ENCODE measurements at places on chromosomes 7 and 10.
A peak's percentile ranks its signal among the peaks of the same experiment; 100 is the strongest.

- no peak for DNase-seq
Observed at GRCh38 chr10:63107943-63108437, 25.1 kb upstream of the NRBF2 start.

GRCh38 chr10:63583397-63583796 lies 62.2 kb downstream of the REEP3 start:
- DNase-seq = no peak

GRCh38 chr10:529468-530230 lies 159.8 kb downstream of the DIP2C start:
- peak; percentile 28 for DNase-seq

GRCh38 chr7:96026611-96027010 lies 254.3 kb downstream of the DYNC1I1 start:
- no peak for DNase-seq

DNA sequence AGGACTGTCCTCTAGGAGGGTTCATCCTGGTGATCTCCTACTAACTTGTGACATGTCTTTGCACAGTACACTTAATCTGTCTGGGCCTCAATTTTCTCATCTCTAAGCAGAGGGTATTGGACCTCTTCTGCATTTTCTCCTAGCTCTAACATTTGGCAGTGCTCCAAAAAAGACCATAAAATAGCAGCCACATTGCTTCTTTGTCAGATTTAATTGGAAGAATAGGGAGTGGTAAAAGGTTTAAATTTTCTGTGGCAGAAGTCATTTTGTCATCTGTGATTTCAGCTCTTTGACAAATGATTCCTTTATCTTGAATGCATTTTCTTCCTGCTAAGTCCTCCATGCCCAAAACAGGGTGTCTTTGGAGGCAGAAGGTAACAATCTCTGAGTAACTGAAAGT lies 289.9 kb upstream of the LRGUK start:
- no peak for DNase-seq

- DNase-seq = no peak
Observed at GRCh38 chr10:131165092-131165491, 146.4 kb downstream of the TCERG1L start.

DNA sequence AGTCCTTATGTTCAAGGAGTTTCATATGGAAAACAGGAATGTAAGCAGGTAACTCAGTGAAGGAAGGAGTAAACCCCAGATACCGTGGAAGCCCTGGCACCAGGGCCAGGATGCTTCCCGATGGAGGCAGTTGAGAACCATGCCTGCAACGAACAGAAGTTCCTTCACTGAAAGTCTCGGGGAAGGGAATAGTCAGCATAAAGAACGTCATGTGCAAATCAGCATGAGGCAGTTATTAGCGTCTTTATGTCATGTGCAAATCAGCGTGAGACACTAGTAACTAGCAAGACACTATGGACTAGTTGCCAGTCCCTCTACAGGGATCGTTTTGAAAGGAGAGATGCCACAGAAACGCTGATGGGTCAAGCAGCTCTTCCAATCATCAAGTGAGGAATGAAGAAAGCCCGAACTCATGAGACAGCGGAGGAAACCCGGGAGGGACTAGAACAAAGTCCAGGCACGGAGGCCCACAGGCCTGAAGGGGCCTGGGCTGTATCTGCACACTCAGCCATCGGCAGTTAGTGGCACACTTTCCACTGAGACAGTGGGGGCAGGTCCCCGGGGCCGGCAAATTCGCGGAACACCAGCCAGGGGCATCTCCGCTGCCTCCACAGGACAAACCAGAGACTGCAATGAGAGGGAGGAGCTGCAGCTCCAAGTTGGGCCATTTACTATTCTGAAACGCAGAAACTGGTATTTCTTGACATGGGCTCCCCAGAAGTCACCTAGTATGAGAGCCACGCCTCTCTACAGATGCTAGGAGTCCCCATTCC lies 109.6 kb downstream of the SFMBT2 start:
- no peak for DNase-seq

Measured in ascending aorta (tissue), 2 donors.